ENCODE measurements at places on chromosomes 4 and X.

DNA sequence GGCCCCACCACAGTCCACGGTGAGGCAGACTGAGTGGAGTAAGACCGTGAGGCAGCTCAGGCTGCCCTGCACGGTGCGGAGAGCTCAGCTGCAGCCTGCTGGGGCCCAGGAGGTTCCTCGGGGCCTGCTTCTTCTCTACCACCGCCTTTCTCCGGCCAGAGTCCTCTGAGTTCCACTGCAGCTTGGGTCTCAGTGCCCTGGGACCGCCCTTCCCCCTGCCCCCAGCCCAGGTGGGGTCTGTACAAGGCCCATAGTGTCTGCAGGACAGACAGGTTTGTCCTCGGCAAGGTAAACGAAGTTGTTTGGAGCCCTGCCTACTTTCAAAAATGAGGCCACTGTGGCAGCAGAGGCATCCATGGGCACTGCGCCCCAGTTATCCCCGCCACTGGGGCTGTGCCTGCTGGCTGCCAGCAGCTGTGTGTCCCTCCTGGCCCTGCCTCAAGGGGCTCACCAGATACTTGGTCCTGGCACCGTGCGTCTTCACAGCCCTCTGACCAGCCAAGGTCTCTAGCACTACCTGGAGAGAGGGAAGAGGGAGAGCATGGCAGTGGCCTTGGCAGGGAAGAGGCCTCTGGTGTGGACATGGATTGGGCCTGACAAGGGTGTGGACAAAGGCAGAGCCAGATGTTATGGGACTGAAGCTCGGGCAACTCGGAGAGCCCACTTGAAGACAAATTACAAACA lies 4.0 kb downstream of the IRAK1 start:
- DNase-seq, result no peak

GRCh38 chr4:159227378-159227777 lies 124.5 kb downstream of the RAPGEF2 start:
- DNase-seq, result no peak

DNA sequence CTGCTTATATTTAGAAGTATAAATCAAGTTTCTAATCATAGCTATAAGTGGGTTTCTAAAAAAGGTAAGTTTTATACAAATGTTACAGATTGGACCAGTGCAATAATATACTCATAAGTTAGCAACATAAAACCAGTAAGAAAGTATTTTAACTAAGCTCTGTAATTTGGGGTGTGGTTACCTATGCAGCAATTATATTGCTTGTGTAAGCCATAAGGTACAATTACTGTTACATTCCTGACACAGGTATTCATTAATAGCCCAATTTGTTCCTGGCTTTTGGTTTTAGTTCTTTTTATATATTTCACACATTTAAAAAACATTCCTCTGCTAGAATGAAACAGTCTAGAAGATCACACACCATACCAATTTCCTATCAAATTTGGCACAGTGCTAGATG lies 115.1 kb downstream of the FRYL start:
- no peak for DNase-seq

GRCh38 chr4:11152684-11153083 lies 276.0 kb downstream of the HS3ST1 start:
- no peak for DNase-seq

DNA sequence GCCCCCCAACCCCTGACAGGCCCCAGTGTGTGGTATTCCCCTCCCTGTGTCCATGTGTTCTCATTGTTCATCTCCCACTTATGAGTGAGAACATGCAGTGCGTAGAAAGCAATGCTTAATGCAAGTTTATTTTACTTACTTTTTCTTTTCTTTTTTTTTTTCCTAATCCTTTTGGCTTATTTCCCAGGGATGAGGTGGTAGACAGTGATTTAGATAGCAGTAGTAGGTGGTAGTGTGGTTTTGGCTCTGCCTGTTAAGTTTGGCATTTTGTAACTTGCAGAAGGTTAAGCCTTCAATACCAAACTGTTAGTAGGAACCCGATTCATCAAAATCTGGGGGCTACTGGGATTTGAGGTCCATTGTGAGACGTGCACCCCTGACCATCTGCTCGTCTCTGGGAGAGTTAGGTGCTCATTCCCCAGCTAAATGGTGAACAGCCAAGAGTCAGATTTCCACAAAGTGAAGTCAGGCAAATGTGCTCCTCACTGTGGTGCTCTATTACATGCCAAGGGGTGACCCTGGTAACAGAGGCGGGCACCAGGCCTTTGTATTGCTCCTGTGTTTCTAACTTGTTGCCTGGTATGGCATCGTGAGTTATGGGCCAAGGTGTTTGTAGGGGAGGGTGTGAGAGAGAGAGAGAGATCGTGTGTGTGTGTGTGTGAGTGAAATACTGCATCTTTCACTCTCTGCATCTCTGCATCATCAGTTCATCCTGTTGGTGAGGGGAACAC lies 70.3 kb downstream of the PHOX2B start:
- DNase-seq, result no peak

DNA sequence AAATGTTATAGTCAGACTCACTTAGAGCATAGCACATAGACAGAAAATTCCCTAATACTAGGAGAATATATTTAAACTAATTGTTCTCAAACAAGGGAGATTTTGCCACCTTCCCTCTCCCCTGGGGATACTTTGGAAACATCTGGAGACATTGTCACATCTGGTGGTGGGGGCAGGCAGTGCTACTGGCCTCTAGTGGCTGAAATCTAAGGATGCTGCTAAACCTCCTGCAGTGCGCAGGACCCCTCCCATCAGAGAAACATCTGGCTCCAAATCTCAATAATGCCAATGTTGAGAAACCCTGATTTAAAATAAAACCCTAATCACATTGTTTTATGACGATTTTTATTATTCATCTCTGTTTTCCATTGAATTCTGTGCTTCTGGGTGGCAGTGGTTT lies 244.9 kb downstream of the FRMPD4 start:
- no peak for DNase-seq

DNA sequence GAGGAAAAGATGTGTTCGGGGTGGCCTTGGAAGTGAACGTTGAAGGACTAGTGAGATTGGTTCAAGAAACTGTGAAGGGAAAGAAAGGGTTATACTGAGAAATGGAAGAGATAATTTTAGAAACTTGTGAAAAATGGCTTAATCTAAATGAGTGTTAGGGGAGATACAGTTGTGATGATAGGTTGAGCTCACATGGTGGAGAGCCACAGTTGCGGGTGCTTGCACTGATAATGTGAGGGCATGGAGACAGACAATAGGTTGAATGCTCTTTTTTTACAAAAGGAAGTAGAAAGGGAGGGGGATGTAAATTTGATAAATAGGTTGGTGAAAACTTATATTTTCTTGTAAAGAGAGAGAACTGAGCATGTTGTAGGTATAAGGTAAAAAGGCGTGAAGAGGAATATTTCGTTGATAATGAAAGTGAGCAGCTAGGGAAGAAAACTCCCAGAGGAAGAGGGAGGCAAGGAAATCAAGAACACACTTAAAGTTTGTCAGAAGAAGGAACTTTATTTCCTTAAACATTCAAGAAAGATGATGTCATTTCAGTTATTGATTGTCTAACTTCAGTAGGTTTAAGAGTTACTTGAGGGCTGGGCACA lies 8.2 kb downstream of the AREG start:
- no peak for DNase-seq

DNA sequence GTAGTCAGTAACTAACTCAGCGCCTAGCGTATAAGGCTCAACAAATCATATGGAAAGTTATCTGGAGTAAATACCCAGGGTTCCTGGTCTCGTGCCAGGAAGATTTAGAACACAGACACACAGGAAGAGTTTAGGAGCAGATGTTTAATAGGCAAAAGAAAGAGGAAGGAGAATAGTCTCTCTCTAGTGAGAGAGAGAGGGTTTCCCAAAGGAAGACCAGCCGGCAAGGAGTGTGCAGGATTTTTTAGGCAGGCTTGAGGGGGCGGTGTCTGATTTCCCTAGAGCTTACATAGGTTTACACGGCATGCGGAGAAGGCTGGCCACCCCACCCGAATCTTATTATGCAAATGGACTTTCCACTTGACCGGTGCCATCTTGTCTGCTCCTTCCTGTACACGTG lies 284.0 kb upstream of the FRG1 start:
- no peak for DNase-seq

DNA sequence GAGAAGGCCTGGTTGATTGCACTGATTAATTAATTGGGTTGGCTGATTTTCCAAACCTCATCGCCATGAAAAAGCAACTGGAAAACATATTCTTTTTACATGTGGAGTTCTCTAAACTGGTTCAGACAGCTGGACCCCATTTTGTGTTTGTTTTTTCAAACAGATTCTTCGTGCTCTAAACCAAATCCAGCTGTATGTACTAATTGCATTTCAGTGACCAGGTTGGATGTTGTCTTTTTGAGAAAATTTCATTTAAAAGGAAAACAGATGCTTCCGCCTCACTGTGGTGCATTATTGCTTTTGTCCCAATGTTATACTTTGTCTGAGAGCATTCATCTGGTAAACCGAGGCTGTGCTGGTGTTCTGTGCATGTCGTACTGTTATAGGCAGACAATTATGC lies 67.8 kb upstream of the LNX1 start:
- no peak for DNase-seq

GRCh38 chr4:41360921-41361793 lies 104.4 kb downstream of the UCHL1 start:
- DNase-seq, result no peak

- DNase-seq, result no peak
These were observed 98.7 kb downstream of the TMEM131L start for GRCh38 chr4:153564630-153565525.

- DNase-seq, result no peak
These were observed 212.3 kb upstream of the FGF13 start for GRCh38 chrX:138923805-138924204.

DNA sequence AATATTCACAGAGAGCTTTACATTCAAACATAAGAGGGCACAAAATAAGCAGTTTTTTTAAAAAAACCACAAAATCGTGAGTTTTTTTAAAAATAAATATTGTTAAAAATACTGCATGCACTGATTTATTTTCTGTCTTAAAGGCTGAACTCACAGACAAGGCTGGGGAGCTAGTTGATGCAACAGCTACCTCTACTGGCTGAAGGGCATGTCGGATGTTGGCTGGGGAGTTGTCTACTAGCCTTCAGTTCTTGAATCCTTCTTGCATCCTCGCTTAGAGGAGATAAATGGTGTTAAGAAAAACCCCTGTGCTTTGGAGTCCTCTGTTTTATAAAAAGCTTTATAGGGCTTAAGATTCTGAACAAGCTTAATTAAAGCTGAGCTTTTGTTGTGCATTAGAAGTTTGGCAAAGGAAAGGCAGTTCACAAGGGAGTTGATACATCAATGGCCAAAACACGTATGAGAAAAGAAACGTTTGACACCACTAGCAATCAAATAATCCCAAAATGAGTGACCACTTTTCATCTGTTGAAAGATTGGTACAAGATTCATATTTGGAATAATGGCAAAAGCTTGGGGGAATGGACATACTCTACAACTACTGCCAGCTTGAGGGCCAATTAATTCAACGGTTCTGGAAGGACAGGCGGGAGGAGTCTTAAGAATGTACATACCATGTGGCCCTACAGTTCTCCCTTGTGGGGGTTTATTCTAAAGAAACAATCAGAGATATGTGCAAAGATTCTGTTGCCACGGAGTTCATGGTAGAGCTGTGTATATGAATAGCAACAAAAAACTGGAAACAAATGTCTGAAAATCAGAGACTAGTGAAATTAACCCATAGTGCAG lies 94.7 kb downstream of the SEL1L3 start:
- DNase-seq, result no peak

DNA sequence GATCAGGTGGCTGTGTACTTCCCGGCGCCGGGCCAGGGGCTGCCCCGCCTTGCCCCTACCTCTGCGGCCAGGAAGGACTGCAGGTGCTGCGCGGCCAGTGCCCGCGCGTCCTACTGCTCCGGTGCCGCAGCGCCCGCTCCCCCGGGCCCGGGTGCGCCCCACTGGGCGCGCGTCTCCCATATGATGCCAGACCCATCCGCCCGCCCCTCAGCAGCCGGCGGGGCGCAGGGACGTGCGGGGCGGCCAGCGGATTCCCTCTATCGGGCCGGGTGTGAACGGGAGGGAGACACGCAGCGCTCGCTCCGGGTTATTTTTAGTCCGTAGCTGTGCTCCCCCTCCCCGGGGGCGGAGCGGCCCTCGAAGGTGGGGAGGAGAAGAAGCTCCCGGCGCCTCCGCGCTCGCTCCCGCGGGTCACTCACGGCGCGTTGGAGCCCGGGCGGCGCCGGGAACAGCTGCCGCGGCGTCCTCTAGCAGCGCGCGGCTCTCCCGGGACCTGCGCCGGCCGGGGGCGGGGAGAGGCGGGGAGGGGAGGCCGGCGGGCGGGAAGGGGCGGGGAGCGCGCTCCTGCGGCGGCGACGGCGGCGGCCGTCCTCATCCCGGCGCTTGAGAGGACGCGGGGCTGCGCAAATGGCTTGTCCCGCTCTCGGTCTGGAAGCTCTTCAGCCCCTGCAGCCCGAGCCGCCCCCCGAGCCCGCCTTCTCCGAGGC lies 103.6 kb downstream of the UCHL1 start:
- no peak for DNase-seq

DNA sequence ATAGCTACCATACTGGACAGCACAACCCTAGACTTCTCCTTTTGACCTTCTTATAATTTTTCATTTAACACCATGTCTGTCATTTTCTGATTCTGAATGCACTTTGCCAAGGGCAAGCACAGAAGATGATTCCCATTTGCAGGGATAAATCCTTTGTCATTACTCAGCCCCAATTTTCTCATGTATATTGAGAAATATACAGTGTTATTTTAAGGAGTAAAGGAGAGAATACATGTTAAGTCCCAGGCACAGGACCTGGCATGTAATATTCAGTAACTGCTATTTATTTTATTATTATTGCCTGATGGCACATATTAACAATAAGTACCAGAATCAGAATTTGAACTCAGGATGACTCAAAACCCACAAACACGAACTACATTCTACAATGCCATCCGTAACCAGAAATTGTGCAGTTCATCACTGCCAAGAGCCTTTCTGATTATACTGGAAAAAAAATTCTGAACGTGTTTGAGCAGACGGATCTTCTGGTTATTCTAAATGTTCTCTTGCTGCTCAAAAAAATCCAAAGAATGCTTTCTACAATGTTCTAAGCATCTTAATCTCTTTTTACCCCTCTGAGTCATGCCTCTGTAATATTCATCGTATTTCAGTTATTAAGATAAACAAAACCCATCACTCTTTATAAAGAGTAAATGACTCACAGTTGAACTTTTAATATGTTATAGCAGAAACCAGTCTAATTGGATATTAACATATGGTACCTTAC lies 170.0 kb downstream of the MID1 start:
- DNase-seq, result no peak

DNA sequence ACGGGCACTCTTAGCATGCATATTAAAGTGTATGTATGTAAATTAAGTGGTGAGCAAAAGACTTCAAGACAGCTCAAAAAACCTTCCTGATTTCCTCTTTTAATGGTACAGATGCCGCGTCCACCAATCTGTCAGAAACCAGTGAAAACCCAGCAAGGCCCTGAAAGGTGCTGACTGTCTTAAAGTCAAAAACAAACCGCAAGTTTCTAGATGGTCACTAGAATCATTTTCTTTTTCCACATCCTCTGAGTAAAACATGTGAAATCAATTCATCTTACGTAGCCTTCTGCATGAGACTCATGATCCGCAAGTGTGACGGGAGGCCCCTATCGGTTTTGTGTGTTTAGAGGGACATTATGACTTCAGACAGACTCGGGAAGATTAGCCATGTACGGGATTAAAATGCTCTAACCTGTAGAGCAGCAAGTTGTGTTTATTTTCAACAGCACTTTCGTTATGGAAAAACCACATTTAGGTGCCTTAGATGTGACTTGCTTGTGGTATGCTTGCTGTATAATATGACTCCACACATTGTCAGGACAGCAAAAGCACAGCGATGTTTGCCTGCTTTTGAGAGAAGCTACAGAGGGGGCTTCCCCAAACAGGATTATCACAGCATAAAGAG lies 88.2 kb upstream of the STS start:
- DNase-seq, result no peak

Data from activated naive CD4-positive, alpha-beta T cell treated with Interleukin-2 at 50 U/mL for 16 hours (primary cell).